ENCODE measurements at places on chromosomes 3 and 15.

DNA sequence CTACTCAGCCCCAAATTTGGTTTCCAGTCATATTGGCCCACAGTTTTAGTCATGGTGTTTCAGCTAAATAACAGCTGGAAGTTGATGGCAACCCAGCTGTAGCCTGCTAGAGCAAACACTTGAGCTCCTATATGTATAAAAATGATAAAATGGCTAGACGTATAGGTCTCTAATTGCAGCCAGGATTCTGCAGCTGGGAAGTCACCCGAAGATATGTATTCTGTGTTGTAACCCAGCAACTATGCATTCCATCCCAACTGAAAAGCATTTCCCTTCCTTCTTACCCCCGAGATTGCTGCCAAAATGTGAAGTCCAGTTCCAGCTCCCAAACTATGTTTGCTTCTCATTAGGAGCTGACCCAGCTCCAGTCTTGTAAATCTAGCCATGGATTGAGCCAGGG lies 408.4 kb downstream of the AGBL1 start:
- no peak for DNase-seq

DNA sequence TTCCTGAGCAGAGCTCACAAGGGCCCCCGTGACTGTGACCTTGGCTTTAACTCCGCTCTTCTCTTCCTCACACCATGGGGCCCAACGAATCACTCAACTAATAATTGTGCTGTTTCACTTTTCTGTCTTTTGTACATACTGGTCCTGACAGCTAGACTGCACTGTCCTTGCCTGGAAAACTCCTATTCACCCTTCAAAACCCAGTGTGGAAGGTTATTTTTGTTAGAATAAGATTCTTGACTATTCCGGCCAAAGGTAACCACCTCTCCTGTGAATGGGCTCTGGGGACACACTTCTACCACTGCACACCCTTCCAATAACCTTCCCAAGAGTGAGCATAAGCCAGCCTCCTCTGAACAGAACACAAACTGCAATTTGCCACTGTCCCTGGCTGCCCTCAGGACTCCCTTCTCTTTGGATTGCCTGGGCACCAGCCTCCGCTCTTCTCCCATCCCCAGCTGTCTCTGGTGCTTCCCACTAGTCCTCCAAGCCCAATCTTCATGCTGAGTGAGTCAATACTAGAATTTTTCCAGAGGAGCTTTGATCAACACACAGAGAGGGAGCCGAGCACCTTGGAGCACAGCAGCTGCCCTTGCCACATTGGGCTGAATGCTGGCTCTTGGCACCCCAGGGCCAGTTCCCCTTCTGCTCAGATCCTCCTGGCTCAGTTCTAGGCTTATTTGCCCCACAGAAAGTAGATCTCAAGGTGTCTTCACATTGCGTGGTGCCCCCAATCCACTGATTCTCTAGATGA lies 2.1 kb downstream of the SCN5A start:
- peak; percentile 6 for DNase-seq

DNA sequence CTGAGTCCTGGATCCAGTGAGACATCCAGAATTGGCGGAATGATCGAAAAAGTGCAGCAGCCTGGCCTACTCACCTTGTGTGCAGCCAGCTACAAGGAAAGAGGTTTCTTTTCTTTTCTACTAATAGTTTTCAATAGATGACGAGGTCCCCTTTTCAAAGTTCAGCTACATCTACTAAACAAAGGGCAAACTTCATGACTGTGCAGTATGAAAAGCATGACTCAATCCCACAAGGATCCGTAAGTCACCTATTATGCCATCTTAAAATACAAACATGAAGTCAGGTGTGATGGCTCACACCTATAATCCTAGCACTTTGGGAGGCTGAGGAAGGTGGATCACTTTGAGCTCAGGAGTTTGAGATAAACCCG lies 16.7 kb downstream of the MIX23 start:
- DNase-seq, result no peak

DNA sequence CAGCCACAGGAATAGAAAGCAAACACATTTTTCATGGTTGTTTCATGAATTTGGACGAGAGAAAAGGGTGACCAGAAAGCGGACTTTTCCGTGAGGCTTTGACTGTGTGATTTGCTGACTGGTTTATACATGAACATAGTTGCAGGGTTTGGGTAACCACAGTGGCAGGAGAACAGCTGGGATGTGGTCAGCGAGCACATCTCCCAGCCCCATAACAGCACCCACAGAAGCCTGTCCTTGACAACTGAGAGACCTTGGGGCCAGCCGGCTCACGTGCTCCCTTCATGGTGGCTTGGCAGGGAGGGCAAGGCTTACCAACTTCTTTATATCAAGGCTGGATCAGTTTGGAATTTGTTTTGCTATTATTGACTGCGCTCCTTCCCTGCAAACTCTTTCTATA lies 13.2 kb upstream of the RGMA start:
- DNase-seq, result no peak

GRCh38 chr15:89675606-89676005 lies 3.6 kb downstream of the PLIN1 start:
- DNase-seq, result no peak

DNA sequence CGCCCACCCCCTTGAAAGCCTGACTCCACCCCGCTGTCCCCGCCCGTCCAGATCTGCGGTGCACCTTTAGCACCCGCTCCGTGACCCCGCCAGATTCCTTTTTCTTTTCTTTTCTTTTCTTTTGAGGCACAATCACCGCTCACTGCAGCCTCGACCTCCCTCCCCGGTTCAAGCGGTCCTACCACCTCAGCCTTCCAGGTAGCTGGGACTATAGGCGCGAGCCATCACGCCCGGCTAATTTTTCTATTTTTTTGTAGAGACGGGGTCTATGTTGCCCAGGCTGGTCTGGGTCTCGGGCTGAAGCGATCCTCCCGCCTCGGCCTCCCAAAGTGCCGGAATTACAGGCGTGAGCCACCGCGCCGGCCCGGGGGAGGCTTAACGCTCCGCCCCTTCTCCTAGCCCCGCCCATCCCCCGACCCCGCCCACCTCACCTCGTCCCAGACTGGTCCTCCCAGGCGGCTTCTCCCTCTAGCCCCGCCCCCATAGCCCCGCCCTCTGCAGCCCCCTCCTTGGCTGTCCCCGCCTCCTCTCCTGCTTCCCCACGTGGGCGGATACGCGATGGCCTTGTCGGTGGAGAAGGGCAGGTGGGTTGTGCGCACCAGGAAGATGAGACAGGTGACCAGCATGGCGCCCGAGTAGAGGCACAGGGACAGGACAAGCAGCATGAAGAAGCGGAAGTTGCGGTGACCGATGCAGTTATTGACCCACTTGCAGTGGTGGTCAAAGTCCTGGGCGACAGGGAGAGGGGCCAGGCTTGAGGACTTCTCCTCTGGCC lies 3.2 kb downstream of the ZDHHC19 start:
- DNase-seq, result peak; percentile 65

GRCh38 chr15:71753346-71753745 lies 57.0 kb upstream of the NR2E3 start:
- DNase-seq, result no peak

DNA sequence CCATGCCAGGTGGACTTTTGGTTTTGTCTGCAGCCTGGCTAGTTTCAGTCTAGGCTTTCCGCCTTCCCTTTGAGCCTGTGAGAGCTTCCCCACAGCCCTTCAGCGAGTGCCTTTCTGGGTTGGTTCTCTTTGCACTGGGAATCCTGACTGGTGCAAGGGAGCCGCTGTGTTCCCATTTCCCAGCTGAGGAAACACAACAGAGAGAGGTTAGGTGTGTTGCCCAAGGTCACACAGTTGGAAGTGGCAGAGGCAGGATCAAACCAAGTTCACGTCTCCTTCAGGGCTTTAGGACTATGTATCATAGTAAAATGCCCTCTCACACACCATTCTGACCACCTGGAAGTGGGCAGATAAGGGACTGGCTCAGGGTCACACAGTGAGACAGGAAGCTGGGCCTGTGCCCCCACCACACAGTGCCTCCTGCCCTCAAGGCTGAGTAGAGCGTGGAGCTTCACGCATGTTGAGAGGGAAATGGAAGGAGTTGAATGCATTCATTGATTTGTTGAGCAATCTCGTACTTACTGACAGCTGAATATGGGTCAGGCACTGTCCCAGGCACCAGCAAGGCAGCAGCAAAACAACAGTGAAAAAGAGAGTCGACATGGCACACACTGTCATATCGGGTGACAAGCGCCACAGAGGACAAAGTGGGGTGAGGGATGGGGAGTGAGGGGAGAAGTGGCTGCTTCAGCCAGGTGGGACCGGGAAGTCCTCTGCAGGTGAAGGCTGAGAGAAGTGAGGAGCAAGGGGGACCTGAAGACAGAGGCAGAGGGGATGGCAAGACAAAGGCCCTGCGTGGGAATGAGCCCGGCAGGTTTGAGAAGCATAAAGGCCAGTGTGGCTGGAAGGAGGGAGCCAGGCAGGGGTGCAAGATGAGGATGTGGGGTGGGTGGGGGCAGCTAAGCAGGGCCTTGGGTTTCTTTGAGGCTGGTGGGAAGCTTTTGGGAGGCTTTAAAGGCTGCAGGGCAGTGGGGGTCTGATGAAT lies 12.3 kb upstream of the ANPEP start:
- no peak for DNase-seq

DNA sequence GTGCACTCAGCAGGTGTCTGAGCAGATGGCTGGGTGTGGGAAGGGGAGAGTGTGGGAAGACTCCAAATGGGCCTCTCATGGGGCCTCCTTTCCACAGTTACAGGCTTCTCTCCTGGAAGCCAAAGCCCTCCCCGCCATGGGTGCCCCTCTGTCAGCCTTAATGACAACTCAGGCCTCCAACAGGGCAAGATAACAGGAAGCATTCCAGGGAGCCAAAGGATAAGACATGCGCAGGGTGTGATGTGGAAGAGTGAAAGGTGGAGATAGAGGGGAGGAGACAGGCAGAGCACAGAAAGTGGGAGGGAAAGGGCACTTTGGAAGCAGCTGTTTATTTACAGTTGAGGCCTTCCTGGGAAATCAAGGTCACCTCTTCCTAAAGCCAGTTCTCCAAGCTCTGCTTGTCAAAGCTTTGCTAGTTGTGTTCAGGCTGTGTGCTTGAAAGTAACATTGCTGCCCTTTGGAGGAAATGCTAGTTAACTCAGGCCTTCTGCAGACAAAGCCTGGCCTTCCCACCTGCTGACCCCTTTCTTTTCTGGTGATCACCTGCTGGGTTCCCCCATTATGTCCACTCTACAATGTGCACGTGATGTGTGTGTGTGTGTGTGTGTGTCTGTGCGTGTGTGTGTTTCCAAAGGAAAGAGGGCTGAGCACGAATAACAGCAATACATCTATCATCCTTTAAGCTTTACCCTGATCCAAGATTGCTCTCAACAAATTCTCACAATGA lies 35.2 kb upstream of the SMAD3 start:
- DNase-seq, result no peak

- DNase-seq, result no peak
Observed at GRCh38 chr3:125051715-125052581, 3.8 kb downstream of the HEG1 start.

DNA sequence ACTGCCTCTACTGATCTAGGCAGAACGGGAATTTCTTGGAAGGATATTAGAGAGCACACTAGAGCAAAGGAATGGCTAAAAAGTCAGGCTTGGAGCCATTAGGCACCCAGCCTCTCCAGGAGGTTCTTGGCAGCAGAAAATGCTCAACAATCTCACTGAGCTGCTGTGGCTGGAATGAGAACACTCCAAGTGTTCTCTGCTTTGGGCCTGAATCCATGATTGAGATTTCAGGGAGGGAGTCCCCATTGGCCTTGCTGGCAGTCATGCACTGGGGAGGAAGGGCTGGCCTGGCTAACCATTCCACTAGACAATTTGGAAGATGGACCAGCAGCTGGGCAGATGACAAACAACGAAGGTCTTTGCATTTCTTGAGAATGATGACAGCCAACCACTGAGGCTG lies 362.6 kb downstream of the SHQ1 start:
- no peak for DNase-seq

GRCh38 chr15:25242166-25242879 lies 196.5 kb downstream of the UBE3A start:
- no peak for DNase-seq

- no peak for DNase-seq
Observed at GRCh38 chr15:39265261-39265660, 315.6 kb upstream of the THBS1 start.

DNA sequence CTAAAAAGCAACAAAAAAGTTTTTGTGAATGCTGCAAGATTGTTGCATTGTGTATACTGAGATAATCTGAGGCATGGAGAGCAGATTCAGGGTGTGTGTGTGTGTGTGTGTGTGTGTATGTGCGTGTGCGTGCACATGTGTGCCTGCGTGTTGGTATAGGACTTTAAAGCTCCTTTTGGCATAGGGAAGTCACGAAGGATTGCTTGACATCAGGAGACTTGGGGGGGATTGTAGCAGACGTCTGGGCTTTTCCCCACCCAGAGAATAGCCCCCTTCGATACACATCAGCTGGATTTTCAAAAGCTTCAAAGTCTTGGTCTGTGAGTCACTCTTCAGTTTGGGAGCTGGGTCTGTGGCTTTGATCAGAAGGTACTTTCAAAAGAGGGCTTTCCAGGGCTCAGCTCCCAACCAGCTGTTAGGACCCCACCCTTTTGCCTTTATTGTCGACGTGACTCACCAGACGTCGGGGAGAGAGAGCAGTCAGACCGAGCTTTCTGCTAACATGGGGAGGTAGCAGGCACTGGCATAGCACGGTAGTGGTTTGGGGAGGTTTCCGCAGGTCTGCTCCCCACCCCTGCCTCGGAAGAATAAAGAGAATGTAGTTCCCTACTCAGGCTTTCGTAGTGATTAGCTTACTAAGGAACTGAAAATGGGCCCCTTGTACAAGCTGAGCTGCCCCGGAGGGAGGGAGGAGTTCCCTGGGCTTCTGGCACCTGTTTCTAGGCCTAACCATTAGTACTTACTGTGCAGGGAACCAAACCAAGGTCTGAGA lies 4.7 kb downstream of the BHLHE40 start:
- no peak for DNase-seq

DNA sequence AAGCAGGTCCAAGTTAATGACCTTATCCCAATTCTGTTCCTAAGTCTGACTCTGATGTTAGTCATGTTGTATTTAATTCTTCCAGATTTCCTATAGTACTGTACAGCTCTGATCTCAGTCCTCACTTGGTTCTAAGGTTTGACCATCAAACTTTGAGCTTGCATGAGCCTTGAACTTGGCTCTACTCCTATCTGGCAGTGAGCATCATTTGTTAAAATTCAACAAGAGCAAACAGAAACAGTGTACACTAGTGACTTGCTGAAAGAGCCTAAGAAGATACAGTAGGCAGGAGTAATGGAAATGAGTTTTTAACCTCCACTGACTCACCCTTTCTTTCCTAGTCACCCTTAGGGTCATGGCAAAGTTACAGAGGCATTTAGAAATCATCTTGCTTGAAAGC lies 451.1 kb upstream of the TPRG1 start:
- no peak for DNase-seq

GRCh38 chr3:120741320-120741719 lies 996 bp downstream of the RABL3 start:
- no peak for DNase-seq

- DNase-seq, result no peak
Observed at GRCh38 chr3:104521606-104522336, 844.9 kb upstream of the ALCAM start.

- no peak for DNase-seq
Observed at GRCh38 chr15:57916695-57917094, 148.8 kb downstream of the ALDH1A2 start.

DNA sequence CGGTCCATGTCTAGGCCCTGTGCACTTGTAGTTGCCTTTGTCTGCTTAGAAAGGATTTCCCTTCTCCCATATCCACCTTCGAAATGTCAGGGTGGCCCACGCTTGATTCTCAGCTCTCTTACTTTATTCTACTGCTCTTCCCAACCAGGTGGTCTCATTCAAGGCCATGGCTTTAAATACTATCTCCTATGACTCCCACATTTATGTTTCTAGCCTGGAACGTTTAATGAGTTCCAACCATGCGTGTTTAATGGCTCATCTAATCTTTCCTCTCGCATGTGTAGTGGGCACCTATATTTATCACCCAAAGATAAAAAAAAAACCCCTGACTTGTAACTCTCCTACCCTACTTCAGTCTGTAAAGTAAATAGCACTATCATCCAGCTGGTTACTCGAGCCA lies 727.2 kb upstream of the CFAP20DC start:
- no peak for DNase-seq
